ENCODE measurements at places on chromosomes 13 and 19.

DNA sequence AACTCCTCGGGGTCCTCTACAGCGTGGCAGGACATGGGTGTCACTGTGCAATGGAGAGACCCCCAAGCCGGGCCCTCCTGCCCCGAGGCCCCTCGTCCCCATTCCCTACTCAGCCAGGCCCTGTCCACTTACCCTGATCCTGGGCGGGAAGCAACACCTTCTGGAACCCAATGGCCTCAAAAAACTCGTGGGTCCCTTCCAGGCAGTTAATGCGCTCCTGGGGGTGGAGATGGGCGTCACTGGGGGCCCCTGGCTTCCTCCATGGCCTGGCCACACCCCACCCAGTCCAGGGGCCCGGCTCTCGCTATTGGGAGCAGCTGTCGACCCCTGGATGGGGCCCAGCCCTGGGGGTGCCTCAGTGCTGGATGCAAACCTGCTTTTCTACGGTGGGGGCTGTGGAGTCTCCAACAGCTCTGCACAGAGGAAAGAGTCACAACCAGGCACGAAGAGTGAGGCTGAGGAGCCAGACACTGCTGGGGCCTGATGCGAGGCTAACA is 10.8 kb downstream of the UBXN6 start:
- no peak for DNase-seq

DNA sequence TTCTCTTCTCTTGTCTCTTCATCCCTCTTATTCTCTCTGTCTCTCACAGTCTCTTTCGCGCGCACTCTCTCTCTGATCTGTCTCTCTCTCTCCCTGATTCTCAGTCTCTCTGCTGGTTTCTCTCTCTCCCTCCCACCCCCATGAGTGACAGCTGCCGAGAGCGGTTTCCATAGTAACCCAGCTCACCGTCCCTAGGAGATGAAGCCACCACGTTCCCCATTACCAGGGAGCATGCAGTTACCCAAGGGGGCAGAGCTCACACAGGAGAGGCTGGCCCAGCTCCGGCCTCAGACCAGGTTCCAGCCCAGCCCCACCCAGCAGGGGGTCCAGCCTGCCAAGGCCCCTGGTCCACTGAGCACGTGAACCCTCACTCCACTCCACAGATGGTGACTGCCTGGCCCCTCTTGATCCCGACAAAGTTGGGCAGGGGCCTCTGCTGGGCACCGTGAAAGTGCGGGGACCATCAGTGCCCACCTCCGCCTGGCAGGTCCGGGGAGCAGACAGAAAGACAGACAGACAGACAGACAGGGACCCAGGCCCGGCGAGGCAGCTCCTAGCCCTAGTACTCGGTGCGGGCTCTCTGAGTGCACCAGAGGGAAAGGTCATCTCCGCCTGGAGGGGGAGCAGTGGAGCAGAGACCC is 50.6 kb downstream of the CELF5 start:
- DNase-seq, result no peak

GRCh38 chr13:71864094-71864985 is 2.7 kb downstream of the DACH1 start:
- DNase-seq, result no peak

DNA sequence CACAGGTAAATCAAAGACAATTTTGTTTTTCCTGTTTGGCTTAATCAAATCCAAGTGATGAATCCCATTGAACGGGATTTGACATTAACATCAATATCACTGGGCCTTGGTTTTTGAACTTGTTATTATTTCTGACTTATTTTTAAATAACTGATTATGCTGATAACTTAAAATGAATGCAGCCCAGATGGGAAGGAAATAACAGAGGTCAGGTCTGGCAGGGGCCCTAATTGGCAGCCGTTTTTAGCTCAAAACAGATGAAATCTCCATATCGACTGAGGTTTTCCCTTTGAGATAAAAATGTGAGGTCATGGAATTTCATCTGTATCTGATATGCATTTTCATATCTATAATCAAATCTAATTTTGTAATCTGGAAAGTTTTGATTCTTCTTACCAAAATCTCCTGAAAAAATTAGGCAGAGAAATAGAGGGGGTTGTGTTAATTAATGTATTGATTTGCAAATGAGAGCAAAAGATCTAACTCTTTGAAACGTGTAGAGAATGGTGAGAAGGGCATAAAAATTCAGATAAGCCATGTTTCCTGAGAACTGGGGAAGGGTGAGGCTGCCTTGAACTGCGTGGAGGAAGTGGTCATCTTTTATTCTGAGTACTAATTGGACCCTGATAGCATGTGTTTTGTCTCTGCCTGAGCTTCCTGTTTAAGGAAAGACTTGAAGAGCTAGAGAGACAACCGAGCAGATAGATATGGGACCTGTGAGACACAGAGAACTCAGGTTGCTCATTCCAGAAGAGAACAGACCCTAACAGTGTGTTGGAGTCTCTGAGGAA is 98.2 kb upstream of the C1QTNF9B start:
- no peak for DNase-seq

DNA sequence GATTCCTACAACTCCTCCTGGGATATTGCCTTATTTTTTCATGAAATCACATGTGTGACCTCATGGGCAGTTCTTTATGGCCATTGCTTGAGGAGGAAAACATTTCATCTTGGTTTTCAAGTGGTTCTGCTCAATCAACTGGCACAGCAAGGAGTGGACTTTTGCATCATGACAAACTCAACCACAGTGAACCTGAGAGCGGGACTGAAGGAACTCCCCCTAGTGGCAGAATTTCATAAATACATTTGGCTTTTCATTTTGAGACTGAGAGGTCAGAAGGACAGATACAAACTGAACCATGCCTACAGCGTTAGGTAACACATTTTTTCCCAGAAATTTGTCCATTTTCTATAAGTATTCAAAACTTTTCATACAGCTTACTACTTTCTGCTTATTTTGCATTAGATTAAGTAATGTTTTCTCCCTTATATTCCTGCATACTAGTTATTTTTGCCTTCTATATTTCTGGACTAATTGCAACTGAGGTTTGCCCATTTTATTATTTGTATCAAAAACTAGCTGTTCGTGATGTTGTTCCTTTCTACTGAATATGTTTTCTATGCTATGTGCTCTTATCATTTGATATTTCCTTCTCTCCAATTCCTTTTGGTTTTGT is 13.4 kb upstream of the SIGLEC12 start:
- peak; percentile 9 for DNase-seq

- DNase-seq, result no peak
Measured at GRCh38 chr13:73254827-73255226, 196.0 kb downstream of the KLF5 start.

- no peak for DNase-seq
Measured at GRCh38 chr13:48233889-48234488, 983 bp downstream of the ITM2B start.

GRCh38 chr13:110266983-110267382 is 40.0 kb downstream of the COL4A1 start:
- DNase-seq, result no peak

DNA sequence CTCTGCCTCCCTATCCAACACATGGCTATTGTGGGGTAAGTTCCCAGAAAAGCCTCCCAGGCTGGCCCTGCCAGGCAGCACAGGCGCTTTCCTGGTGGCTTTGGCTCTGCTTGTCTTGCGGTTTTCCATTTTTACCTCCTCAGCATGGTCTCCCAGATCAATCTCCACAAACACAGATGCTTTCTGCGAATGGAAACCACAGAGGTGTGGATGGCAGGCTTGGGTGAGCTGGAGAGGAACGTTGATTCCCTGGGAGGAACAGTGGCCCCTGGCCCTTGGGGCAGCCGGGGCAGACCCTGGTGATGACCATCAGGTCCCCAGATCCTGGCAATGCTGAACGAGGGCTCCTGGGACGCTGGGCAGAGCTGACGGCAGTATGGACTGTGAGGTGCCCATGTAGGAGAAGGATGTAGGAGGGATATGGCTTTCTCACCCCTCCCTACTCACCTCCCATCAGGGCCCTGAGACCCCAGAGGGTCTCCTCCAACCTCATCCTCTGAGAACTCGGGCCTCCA is 6.6 kb downstream of the C13orf46 start:
- DNase-seq, result no peak

DNA sequence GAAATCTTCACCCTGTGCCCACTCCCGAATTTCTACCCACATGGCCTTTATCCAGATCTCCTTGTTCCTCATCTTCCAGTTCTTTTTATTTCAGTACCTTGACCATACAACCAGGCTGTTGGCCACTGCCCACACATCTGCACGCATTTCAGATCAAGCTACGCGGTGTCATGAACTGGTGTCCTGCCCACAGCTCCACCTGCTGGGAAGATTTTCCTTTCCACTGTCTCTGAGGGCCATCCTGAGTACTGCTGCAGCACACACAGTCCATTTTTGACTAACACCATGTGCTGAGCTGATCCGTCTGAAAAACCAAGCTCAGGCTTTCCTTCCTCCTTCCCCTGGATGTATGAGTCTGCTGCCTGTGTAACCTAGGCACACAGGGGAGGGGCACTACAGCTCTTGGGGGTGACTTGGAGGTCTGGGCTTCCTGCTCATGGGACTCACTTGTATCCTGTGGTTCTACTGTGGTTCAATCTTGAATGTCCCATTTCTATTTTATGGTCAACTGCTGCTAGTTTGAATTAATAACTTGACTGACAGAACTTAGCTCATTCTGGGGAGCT is 71.9 kb downstream of the WASF3 start:
- DNase-seq, result no peak

DNA sequence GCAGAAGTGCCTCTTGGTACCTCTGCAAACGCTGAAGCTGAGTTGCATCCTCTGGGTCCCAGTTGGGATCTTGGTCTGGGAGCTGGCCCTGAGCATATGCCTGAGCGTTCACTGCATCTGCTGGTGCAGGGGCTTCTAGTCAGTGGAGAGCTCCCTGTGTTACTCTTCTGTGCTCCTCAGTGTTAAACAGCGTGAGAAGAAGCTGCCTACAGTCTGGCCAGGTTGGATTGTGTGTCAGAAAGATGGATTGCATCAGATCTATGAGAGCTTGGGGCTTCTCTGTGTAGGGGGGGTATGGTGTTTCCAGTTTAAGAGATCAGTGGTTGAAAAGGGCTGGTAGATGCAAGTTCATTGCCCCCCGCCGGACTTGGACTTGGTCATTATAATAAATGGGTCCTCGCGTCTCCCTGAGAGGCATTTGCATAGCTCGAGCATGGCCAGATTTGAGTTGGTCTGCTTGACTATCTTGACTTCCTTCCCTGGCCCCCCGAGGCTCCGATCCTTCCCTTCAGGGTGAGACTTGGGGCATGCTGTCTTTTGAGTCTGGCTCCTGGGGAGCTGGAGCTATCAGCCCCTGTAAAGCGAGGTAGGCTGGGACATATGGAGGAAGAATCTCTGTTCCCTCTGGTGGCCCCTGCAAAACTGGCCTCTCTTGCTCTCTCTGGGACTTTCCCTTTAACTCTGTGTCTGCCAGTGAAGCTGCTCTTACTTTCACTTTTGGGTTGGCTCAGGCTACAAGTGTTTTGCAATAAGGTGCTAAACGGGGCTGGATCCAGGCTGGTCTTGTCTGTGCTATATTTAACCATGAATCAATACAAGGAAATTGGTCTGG is 52.9 kb downstream of the OR10H4 start:
- DNase-seq, result no peak

DNA sequence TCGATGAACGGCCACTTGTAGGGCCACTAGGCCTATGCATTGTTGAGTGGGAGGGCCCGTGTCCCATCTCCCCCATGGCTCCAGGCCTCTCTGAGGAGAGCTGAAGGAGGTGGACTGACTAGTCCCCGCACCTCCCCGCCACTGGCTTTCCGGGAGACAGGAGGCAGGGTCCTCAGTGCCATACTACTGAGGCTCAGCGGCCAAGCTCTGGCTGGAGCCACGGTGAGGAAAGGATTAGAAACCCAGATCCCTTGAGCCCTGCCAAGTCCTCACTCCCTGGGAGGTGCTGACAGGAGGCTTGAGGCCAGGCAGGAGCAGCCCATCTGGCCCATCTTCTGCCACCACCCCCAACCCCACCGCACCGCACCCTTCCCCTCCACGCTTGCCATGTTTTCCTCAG is 29.0 kb downstream of the CCDC8 start:
- no peak for DNase-seq

DNA sequence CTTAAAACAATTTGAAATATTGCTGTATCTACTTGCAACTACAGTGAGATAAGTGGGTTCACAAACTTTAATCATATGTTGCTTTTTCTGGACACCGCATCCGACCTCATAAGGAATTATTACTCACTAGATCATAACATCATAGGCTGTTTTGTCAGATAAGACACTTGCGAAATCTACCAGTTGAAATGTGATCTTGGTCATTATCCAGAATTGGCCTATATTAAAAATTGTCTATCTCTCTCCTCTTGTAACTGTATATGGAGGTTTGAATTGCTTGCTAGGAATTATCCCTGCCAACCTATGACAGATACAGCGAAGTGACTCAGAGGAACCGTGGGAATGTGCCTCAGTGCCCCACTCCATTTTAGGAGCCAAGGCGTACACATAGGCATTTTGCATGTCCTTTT is 117.0 kb upstream of the POSTN start:
- no peak for DNase-seq

DNA sequence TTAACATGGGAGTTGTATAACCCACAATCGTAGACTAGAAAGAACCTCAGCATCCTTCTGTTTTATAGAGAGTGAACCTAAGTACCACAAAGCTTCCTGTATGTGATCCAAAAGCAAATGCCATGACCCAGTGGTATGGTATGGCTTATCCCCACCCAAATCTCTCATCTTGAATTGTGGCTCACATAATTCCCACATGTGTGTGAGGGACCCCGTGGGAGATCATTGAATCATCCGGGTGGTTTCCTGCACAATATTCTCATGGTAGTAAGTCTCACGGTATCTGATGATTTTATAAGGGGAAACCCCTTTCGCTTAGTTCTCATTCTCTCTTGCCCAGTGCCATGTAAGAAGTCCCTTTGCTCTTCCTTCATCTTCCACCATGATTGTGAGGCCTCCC is 587.9 kb downstream of the LMO7 start:
- no peak for DNase-seq

- no peak for DNase-seq
Measured at GRCh38 chr13:99363949-99364348, 56.8 kb upstream of the GPR183 start.

DNA sequence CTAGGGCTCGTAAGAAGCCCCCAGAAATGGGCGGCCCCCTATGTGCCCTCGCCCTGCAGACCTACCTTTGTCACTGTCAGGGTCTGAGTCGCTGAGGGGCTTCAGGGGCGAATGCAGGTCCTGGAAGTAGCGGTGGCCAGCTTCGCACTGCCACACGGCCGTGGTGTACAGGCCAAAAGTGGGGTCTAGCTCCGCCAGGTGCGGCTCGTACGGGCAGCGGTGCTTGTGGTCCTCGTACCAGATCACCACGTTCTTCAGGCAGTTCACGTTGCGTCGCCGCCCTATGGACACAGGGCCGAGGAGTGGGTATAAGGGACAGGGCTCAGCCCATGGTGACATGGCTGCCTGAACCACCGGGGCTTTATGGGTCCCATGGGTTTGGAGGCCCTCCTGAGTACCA is 9.8 kb downstream of the ZNF653 start:
- no peak for DNase-seq

GRCh38 chr13:47337781-47338507 is 441.1 kb upstream of the HTR2A start:
- no peak for DNase-seq

- no peak for DNase-seq
Measured at GRCh38 chr13:81562598-81562997, 1221.7 kb upstream of the SPRY2 start.

GRCh38 chr13:77372275-77372674 is 45.4 kb upstream of the MYCBP2 start:
- DNase-seq, result no peak

All from NCI-H2107 (cell line).